ENCODE measurements at places on chromosomes 2 and 18.

- no peak for DNase-seq
These were observed 222.7 kb upstream of the PIK3C3 start for GRCh38 chr18:41732356-41732755.

DNA sequence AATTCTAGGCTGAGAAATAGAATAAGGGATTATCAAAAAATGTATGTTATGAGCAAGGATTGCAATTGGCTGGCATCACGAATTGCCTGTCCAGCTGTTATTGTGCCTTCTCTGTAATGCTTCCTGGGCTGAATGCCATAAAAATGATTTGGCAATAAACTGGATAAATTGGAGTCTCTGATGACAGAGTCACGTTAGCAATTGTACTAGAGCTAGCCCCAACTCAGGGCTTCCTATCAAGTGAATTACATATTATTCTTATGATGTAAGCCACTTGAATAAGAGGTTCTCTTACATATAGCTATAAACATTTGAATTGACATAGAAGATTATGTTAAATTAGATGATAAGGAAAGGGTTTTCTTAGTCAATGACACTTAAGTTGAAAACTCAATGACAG, 607.5 kb upstream of the REG3G start:
- DNase-seq, result no peak

- DNase-seq, result no peak
These were observed 224.9 kb downstream of the ASXL3 start for GRCh38 chr18:33802955-33803354.

- no peak for DNase-seq
These were observed 18.6 kb downstream of the TMEM182 start for GRCh38 chr2:102780467-102780866.
